ENCODE measurements at places on chromosomes 12 and 14.
A peak's percentile ranks its signal among the peaks of the same experiment; 100 is the strongest.

DNA sequence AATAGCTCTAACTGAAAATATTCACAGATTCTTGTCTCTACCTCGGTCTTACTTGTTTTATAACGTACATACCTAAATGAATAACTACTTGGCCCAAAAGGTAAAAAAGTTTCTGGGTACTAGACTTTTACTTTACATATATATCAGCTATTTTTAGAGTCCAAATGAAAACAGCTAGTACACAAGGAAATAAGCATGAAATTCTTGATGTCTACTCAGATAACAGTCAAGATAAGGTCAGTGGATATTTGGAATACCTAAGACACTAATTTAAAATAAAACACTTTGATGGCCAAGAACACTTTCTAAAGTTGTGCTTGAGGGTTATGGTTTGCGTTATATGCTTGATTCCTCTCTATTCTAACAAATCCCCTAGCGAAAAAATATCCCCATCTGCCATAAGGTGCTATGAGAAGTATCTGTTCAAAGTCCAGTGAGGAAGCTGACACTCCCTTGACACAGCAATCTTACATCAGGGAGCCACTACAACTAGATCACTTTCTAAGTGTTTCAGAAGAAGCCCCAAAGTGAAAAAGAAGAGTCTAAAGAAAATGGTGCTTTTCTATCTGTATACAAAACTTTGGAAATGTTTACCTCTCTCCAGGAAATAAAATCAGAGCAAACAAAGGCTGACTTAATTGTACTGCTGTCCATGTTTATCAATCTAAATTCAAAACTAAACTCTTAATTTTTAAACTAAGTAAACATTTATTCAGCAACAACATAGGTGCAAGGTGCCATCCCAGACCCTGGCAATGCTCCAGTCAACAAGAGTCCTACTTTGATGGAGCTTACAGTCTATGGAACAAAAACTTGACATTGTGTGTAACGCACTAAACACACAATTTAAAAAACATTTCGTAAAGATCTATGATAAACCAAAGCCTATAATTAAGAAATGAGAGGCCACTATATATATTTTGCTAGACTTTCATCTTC is 11.7 kb downstream of the PTPN21 start:
- no peak for DNase-seq

DNA sequence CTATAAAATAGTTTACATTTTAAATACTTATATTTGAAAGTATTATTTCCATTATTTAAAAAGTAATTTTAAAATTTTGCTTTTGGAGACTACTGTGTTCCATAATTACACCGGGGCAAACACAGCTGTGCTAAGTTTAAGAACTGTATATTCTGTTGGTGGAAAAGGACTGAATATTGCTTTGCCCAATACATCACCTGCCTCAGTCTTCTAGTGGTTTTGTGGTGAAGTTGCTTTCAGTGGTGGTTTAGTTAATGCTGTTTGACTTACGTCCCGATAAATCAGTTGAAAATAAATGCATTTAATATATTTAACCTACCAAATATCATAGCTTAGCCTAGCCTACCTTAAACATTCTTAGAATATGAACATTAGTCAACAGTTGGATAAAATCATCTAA is 23.4 kb downstream of the FBXO34 start:
- DNase-seq = no peak

DNA sequence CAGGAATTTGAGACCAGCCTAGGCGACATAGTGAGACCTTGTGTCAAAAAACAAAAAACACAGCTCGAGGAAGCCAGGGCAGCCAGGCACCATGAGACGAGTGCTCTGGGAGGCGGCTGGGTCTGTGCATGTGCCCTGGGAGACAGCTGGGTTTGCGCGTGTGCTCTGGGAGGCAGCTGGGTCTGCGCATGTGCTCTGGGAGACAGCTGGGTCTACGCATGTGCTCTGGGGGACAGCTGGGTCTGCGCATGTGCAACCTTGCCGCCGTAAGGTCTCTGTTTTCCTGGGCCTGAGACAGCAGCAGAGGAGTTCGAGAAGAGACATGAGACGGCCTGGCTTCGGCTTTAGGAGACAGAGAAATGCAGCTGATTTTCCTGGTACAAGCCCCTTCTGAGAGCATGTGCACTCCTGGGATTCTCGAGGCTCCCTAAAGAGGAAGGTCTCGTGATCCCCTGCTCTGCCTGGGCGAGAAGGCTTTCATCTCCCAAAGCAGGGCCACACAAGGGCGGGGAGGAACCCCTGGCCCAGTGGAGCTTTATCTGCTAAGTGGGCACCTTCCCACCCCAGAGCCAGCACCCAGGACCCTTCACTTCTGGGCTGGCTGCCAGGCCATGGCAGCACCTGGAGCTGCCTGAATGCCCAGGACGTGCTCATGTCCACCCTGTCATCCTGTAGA is 3.5 kb upstream of the BDKRB1 start:
- peak; percentile 54 for DNase-seq

GRCh38 chr12:111428081-111428727 is 22.5 kb downstream of the SH2B3 start:
- DNase-seq = no peak

- DNase-seq = no peak
These were observed 23.2 kb upstream of the APOF start for GRCh38 chr12:56385873-56386272.

DNA sequence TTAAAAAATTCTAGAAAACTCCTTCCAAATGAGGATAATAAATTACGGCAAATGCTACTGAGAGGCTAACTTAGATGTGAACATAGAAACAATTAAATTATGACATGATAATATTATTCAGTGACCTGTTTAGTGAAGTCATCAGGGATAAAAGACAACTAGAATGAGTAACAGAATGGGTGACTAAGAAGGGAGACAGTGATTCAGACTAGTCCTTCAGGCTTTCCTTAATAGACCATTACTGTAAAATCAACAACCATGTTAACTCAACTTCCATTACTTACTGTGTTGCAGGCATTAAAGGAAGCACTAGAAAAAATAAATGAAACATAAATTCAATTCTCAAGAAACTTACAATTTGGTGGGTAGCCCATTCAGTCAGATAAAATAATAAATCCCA is 543.9 kb upstream of the LRFN5 start:
- no peak for DNase-seq

DNA sequence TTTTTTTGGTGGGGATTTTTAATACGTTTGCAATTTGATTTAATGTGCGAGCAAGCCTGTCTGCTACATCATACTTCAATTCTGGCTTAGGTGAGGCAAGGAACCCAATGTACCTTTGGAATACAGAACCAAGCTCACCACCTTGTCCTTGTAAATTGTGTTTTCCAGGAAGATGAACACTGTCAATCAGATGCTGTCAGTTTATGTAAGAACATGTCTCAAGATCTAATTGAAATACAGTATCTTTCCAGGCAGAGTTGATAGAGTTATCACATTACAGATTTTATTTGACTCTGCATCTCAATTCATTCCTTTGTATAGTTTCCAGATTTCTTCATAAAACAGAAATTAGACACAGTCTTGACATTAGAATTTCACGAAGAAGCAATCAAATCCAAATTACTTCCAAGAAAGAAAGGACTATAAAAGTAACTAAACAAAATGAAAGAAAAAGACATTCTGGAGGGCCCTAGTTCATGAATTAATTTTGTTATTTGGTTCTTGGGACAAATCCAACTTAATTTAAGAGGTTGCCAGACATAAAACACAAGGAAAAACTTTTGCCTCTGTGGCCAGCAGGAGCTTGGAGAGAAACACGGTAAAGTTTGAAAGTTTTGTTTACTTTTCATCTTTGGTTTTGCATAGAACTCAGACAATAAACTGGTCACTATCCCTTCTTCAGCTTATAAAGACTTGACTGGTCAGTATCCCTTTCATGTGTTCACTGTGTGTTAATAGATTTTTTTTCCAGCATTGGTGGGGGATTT is 16.4 kb upstream of the MED13L start:
- DNase-seq = no peak

DNA sequence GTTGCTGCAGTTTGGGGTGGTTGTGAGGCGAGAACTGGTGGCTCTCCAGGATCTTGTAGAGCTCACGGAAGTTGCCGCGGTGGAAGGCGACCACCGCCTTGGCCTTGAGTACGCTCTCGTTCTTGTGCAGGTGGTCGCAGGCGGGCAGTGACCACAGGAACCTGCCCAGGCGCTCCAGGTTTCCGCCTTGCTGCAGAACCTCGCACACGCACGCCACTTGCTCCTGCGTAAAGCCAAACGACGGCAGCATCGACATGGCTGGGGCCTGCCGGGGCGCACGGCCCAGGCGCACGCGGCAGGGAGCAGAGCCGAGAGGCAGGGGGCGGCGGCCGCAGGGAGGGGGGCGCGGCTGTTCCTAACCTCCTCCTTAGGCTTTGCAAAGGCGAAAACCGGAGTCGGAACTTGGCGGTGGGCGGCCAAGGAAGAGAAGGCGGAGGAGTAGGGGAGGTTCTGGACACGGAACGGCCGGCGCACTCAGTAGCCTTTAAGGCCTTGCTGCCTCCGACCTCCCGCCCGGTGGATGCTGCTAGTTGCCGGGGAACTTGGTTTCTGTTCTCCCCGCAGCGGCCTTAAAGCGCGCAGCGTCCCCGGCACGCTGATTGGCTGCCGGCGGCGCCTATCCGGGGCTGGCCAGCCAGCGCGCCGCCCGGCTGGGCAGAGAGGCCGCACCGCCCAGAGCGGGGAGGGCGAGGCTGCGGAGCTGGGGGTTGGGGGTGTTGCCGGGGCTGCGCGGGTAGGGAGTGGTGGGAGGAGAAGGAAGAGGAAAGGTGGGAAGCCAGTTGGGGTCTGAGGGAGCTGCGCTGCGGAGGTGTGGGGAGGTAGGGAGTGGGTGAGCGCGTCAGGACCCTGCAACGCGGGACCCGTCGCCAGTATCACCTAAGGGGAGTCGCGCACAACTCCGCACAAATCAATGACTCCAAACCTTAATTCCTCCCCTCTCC is at the start of gene SIX1:
Gene SIX1, minus strand, starts transcription at position 544 of the 941 bp plus-strand sequence. Its CDS starts 288 bp downstream, at position 256.
- peak; percentile 81 for DNase-seq

DNA sequence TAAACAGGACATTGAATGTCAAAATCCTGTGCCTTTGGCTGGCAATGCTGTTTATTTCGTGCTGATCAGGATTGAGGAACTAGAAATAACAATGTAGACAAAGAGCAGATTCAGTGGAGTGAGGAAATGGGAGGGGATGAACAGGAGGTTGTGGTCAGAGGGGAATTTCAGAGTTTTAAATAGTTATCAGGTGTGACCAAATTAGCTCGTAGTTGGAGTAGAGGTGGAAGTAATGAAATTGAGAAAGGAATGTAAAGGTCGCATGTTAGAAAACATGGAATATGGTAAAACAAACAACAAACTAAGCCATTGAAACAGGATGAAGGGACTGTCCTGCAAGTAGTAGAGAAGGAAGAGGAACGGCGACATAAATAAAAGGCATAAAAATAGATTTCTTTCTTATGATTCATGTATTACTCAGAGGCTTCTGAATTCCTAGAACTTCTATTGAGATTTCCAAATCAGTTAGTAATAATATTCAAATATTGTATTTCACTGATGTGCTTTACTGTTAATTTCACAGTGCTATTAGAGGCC is 9.5 kb upstream of the SAV1 start:
- DNase-seq = no peak

DNA sequence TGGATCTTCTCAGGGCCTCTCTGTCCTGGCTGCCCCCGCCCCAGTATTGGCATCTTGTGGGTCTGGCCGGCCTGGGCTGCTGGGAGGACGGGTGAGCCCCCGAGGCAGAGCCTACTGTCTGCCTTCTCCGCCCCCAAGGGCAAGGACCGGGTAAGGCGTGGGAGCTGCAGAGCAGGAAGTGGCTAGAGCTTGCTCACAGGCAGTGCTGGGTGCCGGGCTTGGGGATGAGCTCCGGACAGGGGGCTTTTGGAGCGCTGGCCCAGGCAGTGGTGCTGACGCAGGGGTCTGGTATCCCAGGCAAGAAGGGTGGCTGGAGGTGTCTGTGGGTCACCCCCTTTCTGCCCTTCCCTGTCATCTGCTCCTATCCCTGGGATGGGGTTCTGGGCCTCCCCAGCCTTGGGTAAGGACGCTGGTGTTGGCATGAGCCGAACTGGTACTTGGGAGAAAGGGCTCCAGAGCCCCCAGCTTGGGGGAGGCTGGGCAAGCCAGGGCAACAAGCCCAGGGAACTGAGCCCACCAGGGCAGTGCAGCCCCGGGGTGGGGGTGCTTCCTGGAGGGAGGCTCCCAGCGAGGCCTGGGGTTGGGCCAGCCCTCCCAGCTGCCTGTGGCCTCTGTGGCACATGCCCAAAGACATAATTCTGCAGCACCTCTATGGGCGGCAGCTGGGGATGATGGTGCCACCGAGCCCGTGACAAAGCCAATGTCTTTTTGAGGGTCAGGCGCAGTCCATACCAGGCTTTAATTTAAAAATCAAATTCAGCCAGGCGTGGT is 126.3 kb downstream of the KIF26A start:
- DNase-seq = no peak

GRCh38 chr12:118166946-118167345 is 31.0 kb downstream of the PEBP1 start:
- DNase-seq = no peak

DNA sequence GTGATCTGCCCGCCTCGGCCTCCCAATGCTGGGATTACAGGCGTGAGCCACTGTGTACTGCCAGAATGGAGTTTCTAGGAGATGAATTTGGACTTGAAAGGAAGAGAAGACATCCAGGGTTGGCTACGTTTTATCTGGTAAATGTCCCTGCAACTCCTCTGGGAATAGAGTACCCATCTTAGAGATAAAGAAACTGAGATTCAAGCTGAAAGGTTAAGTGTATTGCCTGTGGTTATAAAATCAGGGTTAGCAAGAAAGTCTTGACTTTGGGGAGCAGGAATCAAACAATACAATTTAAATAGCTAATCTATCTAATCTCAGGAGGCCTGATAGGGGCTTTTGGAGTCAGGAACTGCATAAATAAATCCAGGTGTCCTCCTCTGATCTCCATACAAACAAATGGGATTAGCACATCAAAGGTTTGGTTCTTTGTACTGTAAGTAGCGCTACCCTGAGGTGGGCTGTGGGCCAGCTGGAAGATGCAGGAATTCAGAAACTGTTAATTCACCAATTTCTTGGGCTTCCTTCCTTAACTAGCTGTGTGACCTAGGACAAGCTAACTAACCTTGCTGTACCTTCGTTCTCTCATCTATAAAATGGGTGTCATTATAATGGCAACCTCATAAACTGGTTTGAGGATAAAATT is 45.1 kb downstream of the TBX3 start:
- DNase-seq = no peak

DNA sequence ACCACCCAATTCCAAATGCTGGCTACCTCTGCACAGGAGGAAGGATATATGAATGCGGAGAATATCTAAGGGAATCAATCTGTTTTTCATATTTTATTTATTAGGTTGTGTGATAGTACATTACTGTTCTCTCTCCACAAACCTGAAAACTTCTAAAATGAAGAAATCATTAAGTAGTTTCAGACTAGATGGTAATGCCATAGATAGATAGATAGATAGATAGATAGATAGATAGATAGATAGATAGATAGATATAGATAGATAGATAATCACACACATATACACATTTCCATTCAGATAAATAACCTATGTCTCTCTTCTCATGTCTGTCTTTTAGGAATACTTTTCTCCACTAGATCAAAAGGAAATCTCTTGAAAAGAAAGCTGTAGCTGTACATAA is 126.1 kb upstream of the TSPAN8 start:
- no peak for DNase-seq

- peak; percentile 48 for DNase-seq
These were observed 121.9 kb downstream of the ESRRB start for GRCh38 chr14:76497550-76498462.

- no peak for DNase-seq
These were observed 13.6 kb upstream of the LEMD3 start for GRCh38 chr12:65155784-65156183.

- no peak for DNase-seq
These were observed 116.6 kb downstream of the SLC35F4 start for GRCh38 chr14:57749267-57749666.
